Right atrium auricular region (tissue), 2 donors: ENCODE measurements at places on chromosomes 4 and X.

DNA sequence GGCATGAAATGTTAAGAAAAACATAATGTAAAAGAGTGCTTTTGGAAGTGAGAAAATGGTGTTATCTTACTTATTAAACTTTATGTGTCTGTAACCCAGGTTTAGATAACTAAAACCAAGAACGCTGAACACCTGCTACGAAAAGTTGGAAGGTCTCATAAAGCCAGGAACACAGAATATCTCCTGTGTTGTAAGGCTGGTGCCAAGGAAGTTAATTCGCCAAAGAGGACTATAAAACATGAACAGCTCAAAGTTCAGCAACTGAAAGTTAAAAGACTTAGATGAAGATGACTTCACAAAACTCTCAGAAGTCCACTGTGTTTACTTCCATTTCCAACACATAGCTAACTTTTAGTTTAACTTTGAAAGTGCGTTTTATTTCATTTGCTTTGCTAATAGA, 54.3 kb downstream of the GPRIN3 start:
- DNase-seq = no peak

DNA sequence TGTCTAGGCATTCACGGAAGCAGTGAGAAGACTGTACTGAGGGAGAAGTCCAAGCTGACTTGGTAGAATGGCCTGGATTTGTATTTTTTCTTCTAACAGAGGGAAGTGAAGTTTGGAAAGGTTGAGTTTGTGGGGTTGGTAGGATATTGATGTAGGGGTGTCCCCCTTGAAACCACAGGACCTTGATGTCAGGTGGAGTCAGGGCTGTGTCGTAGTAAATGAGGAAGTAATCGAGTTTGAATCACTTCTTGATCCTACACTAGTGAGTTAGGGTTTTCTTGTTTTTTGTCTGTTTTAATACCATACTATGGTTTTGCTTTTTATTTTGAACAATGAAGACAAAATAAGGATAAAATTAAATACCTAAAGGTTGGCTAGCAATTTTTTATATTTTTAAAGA, 30.1 kb upstream of the ANAPC4 start:
- DNase-seq = no peak

- no peak for DNase-seq
Observed at GRCh38 chr4:39044956-39045826, 13.0 kb upstream of the TMEM156 start.

DNA sequence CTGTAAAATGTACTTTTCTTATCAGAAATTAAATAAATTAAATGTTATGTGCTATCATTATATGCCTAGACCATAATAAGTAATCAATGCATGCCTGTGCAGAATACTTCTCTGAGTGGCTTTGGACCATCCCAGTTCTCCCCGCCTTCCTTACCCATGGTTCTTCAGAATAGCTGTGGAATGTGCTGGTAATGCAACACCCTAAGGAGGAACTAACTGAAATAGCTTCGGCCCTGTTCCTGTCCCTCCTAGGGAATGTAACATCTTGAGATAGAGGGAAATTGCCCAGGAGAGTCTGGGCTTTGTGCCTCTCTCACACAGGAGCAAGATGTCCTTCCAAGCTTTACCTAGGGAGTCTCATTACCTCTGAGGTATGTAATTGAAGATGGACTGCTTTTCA, 693.6 kb upstream of the HS3ST1 start:
- DNase-seq = no peak

DNA sequence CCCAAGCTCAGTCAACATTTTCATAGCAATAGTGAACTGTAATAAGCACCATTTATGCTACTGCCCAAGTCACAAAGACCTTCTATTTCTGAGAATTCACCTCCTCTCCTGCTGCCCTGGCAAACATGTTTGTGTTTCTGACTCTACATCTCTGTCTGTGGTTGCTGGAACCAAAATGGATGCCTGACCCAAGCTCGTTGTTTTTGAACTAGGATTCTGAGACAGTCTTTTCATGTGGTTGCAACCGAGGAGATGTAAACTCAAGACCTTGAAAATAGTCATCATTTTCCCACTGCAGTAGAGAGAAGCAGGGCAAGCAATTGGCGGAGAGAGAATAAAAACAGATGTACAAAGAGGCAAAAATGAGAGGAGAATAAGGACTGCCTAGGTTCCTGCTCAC, 160.2 kb downstream of the RAB28 start:
- no peak for DNase-seq

DNA sequence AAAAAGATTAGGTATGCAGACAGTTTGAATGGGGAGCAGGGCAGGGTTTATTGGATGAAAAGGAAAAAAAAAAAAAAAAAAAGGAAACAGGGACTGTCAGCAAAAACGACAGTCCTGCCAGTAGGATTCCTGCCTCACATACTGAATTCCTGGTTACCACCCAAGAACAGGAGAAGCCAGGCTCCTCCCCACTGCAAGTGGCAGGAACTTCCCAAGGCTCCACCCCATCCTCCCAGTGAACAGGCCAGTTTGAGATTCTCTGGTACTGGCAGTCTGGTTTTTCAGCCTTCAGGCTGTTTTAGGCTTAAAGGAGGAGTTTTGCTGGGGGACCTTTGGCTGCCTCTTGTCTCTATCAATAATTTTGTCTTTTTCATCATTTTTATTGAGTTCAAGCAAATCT, 360.0 kb upstream of the CXorf51A start:
- DNase-seq = no peak

- no peak for DNase-seq
Observed at GRCh38 chrX:44931441-44931973, 58.5 kb downstream of the KDM6A start.

DNA sequence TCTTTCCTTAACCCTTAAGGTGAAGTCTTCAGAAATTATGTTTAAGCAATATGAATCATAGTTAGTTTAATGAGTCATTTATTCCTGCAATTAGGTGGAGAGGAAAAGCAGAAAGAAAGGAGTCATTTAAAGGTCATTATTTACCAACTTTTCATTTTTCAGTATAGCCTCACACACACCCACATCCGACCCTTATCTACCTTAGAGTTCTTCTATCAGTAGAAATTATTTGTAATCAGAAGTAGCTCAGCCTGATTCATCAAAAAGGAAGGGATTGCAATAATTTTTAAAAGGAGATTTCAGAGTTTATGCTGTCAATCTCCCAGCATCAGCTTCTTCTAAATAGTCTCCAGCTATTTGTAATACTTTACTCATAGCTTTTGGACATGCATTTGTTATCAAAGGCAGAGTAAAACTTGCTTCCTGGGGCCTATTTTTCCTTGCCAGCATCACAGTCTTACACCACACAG, 5.9 kb downstream of the ANXA10 start:
- DNase-seq = no peak

DNA sequence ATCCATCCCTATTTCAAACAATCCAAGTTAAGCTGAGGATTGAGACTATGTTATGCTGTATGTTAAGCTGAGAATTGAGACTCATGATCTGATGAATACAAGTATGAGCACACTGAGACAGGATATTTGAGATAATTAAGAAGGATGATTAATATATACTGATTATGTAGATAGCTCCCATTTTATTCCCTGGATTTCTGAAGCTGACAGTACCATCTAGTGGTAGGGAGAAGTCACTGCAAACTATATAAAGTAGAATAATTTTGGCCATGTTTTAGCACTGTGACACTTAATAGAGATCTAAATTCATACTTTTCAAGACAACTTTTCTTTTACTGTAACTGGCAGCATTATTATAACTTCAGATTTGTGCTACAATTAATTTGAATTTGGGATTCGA, 63.8 kb upstream of the HPRT1 start:
- DNase-seq = no peak

DNA sequence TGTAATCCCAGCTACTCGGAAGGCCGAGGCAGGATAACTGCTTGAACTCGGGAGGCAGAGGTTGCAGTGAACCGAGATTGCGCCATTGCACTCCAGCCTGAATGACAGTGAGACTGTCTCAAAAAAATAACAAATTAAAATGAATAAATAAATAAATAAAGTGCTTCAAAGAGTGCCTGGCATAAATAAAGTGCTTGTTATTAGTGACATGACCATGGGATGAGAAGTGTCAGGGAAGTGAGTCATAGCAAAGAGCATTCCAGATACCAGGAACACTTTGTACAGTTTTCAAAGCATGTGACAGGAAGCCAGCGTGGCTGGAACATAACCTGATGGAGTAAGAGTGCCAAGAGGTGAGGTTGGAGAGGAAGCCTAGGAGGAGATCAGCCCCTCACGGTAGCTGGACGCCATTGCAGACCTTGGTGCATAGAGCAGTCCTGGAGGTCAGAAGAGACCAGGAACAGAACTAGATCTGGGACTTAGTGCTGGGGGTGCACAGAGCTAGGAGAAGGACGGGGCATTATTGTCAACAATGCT, 6.0 kb upstream of the WDR13 start:
- DNase-seq = peak; percentile 73

- no peak for DNase-seq
Observed at GRCh38 chrX:134368126-134368525, 91.8 kb upstream of the HPRT1 start.

DNA sequence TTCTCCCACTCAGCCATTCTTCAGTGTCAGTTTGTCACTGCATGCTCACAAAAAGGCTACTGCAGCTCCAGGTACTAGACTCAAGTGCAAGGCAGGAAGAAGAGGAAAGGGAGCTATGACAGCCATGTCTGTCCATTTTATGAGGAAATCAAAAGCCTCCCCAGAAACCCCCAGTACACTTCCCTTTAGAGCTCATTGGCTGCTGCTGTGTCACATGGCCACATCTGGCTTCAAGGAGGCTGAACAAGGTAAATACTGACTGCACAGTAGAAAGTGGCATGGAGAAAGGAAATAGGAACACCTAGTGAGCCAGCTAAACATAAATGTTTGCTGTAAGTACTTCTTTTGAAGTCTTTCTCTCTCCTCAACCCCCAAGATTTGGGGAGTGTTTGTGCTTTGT, 67.2 kb upstream of the FRAS1 start:
- no peak for DNase-seq

DNA sequence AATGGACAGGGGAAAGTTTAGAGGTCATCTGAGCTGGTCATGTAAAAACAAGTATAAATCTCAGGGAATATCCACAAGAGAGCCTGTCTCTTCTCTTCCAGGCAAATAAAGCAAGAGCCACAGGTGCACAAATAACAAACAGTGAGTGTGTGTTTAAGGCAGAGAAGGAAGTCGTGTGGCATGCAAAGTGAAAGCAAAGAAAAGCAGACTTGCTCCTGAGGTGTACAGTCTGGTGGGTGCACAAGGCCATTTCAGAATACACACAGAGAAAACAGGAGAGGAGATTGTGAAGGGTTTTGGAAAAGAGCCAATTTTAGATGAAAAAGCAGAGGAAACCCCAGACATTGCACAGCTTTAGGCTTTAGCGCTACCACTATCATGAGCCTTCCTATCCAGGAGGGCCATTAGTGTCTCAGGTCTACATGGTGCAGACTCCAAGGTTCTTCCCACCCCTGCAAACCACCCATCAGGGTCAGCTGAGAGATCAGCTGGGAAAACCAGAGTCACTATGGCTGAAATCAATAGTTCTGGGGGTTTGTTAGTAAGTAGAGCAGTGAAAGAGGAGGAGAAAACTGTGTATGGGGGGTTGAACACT, 355.8 kb downstream of the KLHL4 start:
- no peak for DNase-seq

DNA sequence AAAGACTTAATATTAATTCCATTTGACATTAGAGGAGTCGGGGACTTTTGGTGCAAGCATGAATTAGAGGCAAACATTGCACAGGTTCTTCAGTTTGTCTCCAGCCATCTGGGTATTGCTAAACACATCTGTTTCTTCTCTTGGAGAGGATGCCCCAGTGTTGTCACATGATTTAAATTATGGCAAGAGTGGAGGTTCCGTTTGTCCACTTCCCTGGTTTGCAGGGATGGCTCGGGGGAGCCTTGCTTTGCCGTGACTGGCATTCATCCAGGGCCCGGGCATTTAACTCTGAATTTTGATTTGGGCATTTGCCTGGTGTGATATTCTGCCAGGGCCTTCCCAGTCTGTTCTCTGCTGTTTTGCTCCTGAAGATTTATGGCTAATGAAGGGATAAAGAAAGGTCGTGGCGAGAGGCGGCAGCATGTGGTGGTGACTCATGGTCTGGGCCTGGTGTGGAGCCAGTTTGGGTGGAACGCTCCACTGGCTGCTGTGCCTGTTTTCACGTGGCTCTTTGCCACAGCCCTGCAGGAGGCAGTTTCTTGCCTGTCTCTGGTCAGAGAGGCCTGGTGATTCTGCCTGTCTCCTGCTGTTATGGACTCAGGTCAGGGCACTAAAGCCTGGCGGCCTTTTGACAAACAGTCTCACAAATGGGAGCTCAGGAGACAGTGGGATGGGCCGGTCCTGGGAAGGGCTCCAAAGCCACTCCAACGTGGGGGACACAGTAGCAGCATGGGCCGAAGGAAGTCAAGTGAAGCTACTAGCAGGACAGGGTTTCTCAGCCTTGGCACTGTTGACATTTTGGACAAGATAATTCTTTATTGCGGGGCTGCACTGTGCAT, 99.4 kb upstream of the PGRMC2 start:
- DNase-seq = peak; percentile 96

- peak; percentile 28 for DNase-seq
Observed at GRCh38 chr4:184273166-184274147, 55.8 kb upstream of the ENPP6 start.

- no peak for DNase-seq
Observed at GRCh38 chr4:113981591-113981990, 2.1 kb upstream of the ARSJ start.

- no peak for DNase-seq
Observed at GRCh38 chr4:147777456-147778091, 45.7 kb downstream of the ARHGAP10 start.

- DNase-seq = no peak
Observed at GRCh38 chrX:8484360-8484949, 19.8 kb downstream of the VCX3B start.

DNA sequence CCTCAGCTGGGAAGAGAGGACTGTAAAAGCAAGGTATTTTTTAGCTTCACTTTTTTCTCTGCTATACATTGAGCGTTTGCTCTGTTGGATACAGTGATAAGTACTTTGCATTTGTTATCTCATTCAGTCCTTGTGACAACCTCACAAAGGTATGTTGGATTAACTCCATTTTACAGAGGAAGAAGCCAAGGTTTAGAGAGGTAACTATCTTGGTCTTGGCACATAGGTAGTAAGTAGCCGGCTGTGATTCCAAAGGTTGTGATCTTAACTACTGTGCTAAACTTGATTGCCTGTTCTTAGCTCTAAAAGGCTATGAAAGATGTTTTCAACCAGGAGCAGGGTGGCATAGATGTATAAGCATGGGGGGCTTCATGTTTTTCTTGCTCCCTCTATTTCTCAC, 134.4 kb downstream of the POLA1 start:
- no peak for DNase-seq

GRCh38 chr4:170884969-170885570, 795.3 kb upstream of the AADAT start:
- DNase-seq = no peak

- no peak for DNase-seq
Observed at GRCh38 chr4:109589605-109590004, 29.6 kb downstream of the MCUB start.

- no peak for DNase-seq
Observed at GRCh38 chr4:78642934-78643333, 91.4 kb downstream of the ANXA3 start.

- DNase-seq = no peak
Observed at GRCh38 chrX:1935805-1936204, 320.9 kb downstream of the ASMT start.
